ENCODE measurements at places on chromosomes 2 and 18. TPM values are rescaled to one million over a fixed set of nuclear protein-coding genes. Genes with fewer than 3 reads are reported as not detected.

Gene CRYGD
- total RNA-seq: not detected

Gene MATN3
- total RNA-seq: not detected

Gene VWA3B
- not detected for total RNA-seq

Gene GRP
- not detected for total RNA-seq

DNA sequence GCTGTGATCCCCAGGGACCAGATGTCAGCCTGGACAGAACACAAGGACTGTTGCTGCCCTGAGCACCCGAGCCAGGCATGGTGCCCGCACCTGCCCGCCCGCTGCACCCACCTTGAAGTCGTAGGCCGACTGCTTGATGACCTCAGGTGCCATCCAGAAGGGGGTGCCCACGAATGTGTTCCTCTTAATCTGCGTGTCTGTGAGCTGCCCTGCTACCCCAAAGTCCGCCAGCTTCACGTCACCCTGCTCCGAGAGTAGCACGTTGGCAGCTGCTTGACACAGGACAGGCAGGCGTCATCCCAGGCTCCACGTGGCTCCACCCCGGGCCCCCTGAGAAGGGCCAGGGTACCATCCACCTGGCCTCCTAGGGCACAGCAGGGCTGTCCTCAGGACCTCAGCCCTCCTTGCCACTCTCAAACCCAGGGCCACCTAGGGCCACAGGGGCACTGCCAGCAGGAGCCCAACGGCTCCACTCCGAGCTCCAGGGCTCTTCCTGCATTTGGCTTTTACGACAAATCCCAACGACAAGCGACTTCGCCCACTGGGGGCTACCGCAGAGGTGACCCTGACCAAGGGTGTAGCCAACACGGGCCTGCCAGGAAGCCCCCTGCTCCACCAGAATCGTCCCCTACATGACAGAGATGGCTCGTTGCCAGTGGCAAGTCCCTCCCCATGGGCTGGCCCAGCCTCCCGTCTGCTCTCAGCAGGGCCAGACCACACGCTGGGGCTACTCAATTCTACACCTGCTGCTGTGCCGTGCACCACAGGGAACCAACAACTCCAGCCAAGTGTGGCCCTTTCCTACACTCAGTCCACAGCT lies 9.0 kb downstream of the STK25 start:
- no peaks in the 10 kb centered on the region for H3K4me1 ChIP-seq
- H3K36me3 ChIP-seq: no peaks in the 10 kb centered on the region
- H3K27me3 ChIP-seq: no peaks in the 10 kb centered on the region
- no peak overlapping the region for H3K27ac ChIP-seq
- DNase-seq: no peak

DNA sequence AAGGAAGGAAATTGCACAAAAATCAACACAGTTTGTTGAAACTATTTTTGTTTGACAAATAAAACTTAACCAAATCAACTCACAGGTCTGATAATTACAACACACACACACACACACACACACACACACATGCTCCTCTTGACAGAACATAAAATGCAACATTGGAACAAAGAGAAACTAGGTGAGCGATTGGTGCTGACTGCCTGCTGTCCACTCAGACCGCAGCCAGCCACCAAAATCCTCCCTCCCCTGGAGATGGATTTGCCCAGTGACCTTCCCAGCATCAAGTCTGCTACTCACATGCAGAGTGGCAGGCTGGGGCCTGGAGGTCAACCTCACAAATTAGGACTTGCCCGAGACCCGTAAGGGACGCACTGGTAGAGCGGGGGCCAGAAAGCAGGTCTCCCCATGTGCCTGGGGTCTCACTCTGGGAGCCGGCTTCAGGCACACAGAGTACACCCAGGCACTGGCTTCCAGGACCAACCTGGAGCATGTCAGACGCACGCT lies 61.4 kb downstream of the DIPK1C start:
- H3K27me3 ChIP-seq: peaks cover 32% of the 10 kb centered on the region
- no peak for DNase-seq
- H3K4me1 ChIP-seq: peaks cover 5% of the 10 kb centered on the region
- no peaks in the 10 kb centered on the region for H3K36me3 ChIP-seq
- no peak overlapping the region for H3K4me3 ChIP-seq

DNA sequence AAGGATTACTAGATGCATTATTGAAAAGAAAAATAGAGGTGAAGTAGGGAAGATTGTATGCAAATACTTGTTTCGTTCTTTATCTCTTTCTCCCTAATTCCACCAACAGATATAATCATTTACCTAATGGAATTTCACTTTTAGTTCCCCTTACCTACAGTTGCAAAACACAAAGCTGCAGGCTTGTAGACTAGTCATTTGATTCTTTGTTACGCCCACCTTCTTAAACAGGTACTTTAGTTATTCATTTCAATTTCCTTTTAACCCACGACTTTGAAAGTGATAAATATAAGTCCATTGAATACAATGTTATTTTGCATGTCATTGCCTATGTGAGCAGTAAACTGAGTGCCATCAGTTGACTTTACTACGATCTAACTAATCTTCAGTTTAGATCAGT lies 3.9 kb upstream of the HRH4 start:
- DNase-seq: no peak
- H3K27me3 ChIP-seq: no peaks in the 10 kb centered on the region
- no peak overlapping the region for H3K27ac ChIP-seq
- no peak overlapping the region for H3K4me3 ChIP-seq

DNA sequence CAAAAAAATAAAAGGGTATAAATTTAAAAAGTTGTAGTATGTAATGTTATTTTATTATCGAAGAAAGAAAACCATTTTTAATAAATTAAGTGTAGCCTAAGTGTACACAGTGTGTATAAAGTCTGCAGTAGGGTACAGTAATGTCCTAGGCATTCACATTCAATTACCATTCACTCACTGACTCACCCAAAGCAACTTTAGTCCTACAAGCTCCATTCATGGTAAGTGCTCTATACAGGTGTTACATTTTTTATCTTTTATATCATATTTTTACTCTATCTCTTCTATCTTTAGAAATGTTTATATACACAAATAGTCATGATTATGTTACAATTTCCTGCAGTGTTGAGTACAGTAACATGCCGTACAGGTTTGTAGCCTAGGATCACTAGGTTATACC lies 59.5 kb downstream of the RABL2A start:
- H3K27ac ChIP-seq: no peak overlapping the region
- peaks cover 2% of the 10 kb centered on the region for H3K27me3 ChIP-seq
- H3K4me1 ChIP-seq: peaks cover 8% of the 10 kb centered on the region

- no peak for DNase-seq
- H3K4me1 ChIP-seq: no peaks in the 10 kb centered on the region
- H3K27ac ChIP-seq: no peak overlapping the region
- H3K36me3 ChIP-seq: no peaks in the 10 kb centered on the region
- no peak overlapping the region for H3K4me3 ChIP-seq
These were observed 341.2 kb downstream of the ALK start for GRCh38 chr2:29580223-29580622.

Data from activated CD8-positive, alpha-beta memory T cell treated with anti-CD3 and anti-CD28 coated beads, Interleukin-2, amount 10 ng/mL, durations not matched to agents 7 days and 5 days (primary cell).